ENCODE measurements at places on chromosomes 1 and 21.

- no peak for DNase-seq
These were observed 166.8 kb upstream of the IVNS1ABP start for GRCh38 chr1:185483664-185484450.

GRCh38 chr1:183885142-183885735, 80.3 kb downstream of the RGL1 start:
- DNase-seq, result no peak

DNA sequence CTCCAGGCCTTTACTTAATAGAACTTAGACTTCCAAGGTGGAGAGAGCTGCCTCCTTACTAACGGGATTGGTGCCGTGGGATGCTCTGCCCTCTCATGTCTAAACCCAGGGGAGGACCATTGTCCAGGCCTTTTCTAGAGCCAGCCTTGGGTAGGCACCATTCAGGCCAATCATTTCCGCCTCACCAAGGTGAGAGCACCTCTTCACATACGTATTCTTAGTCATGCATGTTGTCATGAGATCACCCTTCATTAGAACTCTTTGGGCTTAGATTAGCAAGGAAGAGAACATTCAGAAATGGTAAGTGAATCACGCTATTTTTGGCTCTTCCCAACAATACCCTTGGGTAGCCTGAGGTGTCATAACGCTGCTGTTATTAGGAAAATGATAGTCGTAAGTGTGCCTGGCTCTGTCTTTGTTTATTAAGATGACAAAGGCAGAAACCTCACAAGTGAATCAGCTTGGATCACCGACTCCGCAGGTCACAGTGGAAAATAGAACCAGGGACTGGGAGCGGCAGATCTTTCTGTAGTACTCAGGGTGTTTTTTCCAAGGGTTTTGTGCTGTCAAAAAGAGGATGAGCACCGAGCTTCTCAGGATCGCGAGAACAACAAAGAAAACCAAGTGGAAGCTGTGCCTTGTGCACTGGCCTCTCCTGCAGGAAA, 55.0 kb downstream of the HUNK start:
- no peak for DNase-seq

DNA sequence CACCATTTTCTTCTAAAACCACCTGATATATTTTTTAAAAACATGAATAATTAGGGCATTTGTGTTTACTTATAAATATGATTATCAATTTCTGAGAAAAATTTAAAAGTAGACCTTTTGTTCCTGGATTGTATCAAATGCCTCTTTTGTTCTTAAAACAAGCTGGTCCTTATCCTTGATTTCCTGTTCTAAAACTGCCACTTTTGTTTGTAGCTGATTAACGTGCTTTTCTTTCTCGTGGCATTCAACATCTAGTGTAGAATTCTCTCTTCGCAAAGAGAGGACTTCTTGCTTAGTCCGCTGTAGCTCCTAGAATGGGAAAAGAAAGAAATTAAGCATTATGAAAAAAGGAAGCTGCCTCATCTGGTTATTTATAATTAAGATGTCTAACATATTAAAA, 25.0 kb downstream of the SASS6 start:
- DNase-seq, result no peak

DNA sequence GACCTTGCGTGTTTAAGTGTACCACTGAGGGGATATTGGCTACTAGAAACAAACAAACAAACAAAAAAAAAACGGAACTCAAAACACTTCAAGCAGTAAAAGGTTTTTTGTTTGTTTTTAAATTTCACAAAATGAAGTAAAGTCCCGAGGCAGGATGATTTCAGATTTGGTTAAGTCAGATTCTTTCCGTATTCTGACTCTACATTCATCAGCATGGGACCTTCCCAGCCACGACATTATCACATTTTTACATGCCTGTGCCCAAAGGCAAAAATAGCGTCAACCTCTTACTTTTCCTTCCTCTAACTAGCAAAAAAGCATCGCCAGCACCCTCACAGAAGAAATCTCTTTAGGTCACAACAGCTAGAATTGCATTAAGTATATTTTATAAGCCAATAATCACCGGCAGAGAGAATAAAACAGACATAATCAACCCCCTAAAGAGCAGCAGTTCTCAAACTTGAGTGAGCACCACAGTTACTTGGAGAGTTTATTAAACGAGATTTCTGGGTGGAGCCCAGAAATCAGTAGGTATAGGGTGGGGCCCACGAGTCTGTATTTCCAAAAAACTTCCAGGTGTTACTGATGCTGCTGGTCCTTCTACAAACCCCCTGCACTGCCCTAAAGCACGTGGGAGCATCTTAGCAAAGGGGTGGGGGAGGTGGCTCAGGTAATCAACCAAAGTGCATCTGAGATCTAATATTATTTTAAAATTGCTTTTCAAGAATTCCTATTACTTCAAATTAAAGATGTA, 227.6 kb downstream of the RGS7 start:
- DNase-seq, result no peak

- no peak for DNase-seq
These were observed 64.5 kb downstream of the EPS15 start for GRCh38 chr1:51454554-51454953.

- no peak for DNase-seq
These were observed 735 bp upstream of the BRINP3 start for GRCh38 chr1:190478149-190479049.

Measured in stimulated activated CD4-positive, alpha-beta T cell treated with anti-CD3 and anti-CD28 coated beads, Interleukin-12 subunit alpha, Interleukin-12 subunit beta, amount 100 ng/mL, for 4 hours (primary cell).